ENCODE measurements at places on chromosomes 7 and 10.
A peak's percentile ranks its signal among the peaks of the same experiment; 100 is the strongest.

DNA sequence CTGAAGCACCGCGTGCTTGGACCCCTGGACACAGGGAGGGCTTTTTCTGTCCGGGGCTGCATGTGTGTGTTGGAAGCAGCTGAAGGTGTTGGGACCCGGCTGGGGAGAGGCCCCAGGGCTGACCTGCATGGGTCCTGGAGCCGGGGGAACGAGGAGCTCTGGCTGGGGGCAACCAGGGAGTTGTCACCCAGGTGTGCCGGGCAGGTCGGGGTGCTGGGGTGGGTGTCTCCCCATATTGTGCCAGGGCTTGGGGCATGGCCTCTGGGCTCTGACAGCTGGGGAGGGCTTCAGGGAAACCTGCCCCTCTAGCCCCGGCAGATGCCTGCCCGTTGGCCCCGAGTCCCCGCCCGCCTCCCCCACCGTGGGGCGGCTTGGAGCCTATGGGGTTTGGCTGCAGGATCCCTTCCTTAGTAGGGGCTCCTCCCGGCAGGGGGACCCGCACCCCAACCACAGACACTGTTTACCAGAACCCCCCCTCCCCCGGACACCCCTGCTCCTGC, 42.3 kb downstream of the UNCX start:
- DNase-seq, result no peak

- no peak for DNase-seq
These were observed 347.8 kb downstream of the NXPH1 start for GRCh38 chr7:8781166-8781565.

DNA sequence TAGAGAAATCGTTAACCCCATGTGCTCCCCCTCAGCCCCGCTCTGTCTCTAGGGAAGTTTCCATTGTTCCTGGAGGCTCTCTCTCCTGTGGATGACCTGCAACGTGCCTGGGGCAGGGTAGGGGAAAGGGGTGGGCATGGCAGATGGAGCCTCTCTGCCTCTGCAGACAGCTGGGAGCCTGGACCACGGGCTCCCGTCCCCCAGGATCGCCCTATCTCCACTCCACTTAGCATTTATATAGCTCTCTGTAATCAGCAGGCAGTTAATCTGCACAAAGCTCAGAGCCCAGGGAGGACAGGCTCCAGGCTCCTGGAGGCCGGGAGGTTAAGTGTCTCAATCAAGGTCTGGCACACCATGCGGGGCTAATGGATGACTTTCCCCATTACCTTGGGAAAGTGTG, 369.7 kb downstream of the PLXNA4 start:
- no peak for DNase-seq

DNA sequence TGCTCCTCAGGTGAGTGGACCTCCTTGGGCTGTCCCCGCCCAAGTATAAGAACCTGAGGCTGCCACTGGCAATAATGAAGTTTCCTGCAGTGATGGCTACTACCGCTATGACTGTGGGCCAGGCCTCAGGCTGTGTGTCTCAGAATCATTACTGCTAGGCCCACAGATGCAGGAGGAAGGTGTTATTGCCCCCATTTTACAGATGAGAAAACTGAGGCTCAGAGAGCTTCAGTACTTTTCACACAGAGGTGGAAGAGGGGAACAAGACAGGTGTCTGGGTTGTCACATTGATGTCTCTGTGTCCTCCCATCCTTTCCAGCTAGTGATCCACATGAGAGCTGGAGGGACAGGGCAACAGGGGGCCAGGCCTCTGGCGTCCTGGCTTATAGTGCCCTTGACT, 155.2 kb downstream of the CDH23 start:
- no peak for DNase-seq

DNA sequence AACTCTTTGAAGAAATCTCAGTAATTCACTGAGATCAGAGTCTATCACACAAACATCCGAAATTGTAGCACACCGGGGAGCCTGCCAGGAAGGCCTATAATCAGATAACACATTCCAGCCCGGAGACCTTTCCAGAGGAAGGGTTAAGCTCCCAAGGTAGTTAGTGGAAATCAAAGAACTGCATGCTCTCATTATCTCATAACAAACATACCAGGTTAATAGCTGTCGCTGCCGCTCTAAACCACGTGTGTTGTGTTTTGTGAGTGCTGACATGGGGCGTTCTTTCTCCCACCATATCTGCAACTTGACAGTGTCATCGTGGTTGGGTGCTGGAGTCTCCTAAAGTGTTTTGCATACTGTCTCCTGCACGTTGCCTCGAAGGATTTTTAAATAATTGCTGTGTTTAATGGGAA, 120.7 kb upstream of the CARD11 start:
- no peak for DNase-seq

- no peak for DNase-seq
These were observed 6.5 kb upstream of the TSPAN14 start for GRCh38 chr10:80447436-80448190.

GRCh38 chr10:121500701-121501332, 97.4 kb downstream of the FGFR2 start:
- no peak for DNase-seq

GRCh38 chr7:48171202-48171601, at the start of gene ABCA13:
TSS of gene ABCA13 (plus strand) at chr7:48171458. CDS start at chr7:48171484, 26 bp downstream.
- no peak for DNase-seq

- no peak for DNase-seq
These were observed 135.4 kb downstream of the CXCL12 start for GRCh38 chr10:44249490-44249889.

DNA sequence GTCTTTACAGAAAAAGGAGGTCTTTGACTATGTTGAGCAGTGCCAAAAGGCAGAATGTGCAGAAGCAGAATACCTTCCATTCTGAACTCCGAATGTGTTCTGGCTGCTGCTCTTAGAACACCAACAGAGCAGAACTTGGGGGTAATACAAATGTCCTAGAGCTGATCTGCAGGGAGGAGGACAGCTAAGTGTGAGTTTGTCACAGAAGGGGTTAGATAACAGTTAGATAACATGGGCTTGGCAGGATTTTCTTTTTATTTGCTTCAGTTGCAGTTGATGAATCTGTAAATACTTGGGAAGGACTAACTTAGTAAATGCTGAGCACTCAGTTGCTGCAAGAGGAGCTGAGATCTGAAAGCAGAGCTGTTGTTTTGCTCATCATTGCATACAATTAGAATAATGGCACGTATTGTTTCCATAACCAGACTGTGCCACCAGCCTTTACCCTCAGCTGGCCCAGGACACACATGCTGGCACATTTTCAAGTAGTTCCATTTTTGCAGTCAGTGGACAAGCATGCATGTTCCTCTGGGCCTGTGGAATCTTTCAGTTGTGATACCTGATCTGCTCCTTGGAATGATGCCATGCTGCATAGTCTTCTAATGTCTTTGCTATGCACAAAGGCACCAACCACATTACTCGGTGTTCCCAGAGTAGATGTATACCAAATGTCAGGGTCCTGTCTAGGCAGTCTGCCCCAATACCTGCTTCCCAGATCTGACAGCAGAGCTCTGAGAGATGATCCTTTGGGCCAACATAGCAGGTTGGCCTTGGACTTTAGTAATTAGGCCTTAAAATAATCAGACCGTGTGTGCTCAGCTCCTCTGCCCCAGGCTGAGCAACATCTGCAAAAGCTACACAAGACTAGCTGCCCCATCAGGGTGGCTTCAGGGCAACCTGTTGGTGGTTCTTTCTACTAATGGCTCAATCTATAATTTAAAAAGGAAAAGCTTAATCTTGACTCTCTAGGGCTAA, 55.7 kb downstream of the GSDME start:
- DNase-seq, result no peak

DNA sequence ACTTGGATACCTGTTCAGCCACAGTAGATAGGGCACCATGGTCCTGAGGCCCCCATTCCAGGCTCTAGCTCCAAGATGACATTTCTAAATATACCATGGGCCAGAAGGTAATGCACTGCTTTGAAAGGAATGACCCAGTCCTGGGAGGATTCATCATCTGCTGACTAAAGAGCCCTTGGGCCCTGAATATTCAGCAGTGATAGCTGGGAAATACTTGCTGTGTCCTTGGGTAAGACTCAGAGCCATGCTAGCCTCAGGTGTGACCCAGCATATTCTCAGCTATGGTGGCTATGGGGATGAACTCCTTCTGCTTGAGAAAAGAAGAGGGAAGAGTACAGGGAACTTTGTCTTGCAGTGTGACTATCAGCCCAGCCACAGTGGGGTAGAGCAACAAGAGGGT, 21.3 kb upstream of the AGR2 start:
- no peak for DNase-seq

GRCh38 chr7:133790911-133791310, 336.2 kb upstream of the LRGUK start:
- no peak for DNase-seq

- no peak for DNase-seq
These were observed 37.2 kb upstream of the ACSL5 start for GRCh38 chr10:112336556-112337201.

GRCh38 chr7:4604456-4604940, 77.6 kb upstream of the FOXK1 start:
- DNase-seq, result no peak

DNA sequence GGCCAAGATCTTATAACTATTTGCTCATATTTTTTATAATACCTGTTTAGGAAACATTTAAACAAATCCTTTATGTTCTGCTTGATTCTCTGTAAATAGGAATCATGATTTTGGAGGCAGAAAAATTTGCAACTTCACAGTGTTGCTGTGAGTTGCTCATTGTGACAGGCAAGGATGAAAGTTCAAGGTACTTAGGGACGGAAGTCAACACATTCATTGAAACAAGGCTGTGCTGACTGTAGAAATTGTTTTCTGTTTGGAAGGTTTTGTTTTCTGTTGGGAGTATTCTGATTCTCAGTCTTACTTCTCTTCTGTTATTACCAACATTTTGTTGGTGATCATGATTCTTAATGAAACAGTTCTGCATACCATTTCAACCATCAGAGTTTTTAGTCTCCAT, 54.9 kb downstream of the FANK1 start:
- DNase-seq, result no peak

- DNase-seq, result no peak
These were observed 100.5 kb downstream of the ADRA2A start for GRCh38 chr10:111177379-111177778.

DNA sequence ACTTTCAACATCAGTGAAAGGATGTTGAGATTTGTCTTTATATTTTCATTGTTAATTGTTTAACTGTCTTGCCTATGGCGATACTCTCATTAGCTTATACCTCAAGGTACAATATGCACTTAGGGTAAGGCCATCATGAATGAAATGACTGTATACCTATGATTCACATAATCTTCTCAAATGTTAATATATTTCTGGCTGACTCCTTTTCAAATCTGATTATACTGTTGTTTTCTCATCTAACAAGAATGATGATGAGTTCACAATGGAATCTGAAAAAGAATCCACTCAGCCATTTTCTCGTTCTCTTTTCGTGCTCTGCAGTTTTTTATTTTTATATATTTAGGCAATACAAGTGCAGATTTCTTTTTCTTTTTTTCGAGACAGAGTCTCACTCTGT, 159.1 kb downstream of the ARHGAP12 start:
- no peak for DNase-seq

DNA sequence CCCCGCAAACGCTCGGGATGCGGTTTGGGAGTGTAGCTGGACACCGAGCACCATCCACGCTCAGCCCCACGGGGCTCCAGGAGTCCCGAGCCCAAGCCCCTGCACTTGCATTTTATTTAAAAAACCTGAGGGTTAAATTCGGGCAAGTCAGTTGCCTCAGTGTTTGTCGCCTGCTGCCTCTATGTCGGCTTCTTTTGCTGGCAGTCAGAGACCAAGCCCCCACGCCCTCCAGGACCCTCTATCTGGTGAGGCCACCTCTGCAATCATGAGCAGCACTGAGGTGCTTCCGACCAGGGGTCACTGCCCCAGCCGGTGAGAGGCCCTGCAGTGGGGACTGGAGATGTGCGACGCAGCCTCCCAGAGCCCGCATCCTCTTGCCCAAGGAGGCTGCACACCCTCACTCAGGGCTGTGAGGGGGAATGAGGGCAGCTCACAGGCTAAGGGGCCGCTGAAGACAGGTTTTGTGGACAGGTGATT, 13.3 kb upstream of the ZNF273 start:
- DNase-seq, result no peak

GRCh38 chr7:108246227-108246837, 116.2 kb upstream of the LAMB4 start:
- no peak for DNase-seq

- DNase-seq, result peak; percentile 58
These were observed 96.3 kb downstream of the ALOX5 start for GRCh38 chr10:45470098-45471012.

GRCh38 chr7:30900053-30900452, 11.6 kb upstream of the AQP1 start:
- no peak for DNase-seq

- no peak for DNase-seq
These were observed 27.2 kb upstream of the WNT16 start for GRCh38 chr7:121301446-121302213.

DNA sequence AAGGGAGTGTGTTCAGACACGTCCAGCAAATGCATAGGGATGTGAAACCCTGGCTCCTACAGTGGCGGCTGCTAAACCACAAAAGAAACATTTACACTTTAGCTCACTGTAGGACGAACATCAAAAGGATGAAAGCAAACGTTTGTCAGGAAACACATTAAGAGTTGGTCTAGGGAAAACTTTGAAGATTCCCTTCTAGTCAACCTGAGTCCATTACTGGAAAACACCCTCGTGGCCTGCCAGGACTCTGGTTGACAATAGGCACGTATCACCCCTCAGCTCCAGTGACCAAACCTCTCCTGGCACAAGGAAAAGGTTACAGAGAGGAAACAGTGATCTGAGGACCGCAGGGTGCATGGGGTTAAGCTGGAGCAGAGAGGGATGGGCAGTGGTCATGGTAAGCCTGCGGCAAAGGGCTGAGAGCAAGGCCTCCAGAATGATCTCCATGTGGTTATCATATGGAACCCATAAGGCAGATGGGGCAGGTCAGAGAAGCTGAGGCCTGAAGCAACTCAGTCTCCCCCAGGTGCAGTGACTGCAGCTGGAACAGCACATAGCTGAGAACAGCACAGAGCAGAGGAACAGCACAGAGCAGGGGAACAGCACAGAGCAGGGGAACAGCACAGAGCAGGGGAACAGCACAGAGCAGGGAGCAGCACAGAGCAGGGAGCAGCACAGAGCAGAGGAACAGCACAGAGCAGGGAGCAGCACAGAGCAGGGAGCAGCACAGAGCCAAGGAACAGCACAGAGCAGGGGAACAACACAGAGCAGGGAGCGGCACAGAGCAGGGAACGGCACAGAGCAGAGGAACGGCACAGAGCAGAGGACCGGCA, 49.9 kb downstream of the CHST15 start:
- peak; percentile 65 for DNase-seq

DNA sequence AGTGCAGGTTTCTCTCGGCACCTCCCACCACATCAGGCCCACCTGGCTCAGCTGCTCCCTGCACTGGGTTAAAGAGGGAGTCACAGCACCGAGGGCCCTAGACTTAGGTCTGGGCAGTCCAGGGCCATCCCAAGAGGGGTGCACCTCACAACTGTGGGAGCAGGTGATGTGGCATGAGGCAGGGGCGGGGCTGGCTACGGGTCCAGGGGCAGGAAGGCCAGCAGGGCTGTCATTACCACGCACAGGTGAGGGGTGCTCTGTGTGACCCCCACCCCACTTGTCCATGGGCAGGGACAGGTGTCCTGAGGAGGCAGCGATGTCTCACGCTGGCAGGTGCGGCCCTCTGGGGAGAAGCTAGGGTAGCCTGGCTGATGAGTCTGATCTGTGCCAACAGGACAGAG, 40.5 kb upstream of the DPYSL4 start:
- DNase-seq, result no peak

- no peak for DNase-seq
These were observed 63.1 kb downstream of the VWA2 start for GRCh38 chr10:114301951-114302710.

GRCh38 chr10:122047560-122047959, 58.6 kb downstream of the TACC2 start:
- DNase-seq, result no peak
